ENCODE measurements at places on chromosomes 1 and 21.

GRCh38 chr1:232471250-232471649 is 158.7 kb downstream of the SIPA1L2 start:
- no peak for DNase-seq

- peak; percentile 65 for DNase-seq
Measured at GRCh38 chr1:223133824-223134435, 9.1 kb downstream of the TLR5 start.

- no peak for DNase-seq
Measured at GRCh38 chr1:112714313-112715263, 544 bp downstream of the PPM1J start.

GRCh38 chr1:36849956-36850355 is 184.4 kb downstream of the GRIK3 start:
- DNase-seq = no peak
